ENCODE measurements at places on chromosomes 13 and 19.

GRCh38 chr19:58385313-58385890 is 1.7 kb upstream of the RPS5 start:
- DNase-seq: no peak

DNA sequence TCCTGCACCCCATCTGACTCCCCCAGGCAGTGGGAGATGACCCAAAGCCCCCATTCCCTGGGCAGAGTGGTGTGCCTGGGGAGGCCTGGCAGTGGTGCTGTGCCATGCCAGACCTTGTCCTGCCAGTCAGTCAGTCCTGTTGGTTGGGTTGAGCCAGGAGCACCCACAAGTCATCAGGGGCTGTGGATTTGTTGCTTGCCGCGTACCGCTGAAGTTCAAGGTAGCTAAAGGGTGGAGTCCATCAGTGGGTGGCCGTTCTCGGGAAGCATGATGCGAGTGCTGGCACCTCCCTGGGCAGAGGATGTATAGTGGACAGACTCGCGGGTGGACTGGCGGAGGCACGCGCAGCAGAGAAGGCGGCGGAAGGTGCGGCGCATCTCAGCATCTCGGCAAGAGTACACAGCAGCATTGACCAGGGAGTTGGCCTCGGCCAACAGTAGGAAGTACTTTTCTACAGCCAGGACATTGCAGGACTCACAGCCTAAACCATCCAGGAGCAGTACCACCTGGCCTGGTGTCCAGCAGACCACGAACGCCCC is 3.9 kb downstream of the LPAR2 start:
- DNase-seq: no peak

DNA sequence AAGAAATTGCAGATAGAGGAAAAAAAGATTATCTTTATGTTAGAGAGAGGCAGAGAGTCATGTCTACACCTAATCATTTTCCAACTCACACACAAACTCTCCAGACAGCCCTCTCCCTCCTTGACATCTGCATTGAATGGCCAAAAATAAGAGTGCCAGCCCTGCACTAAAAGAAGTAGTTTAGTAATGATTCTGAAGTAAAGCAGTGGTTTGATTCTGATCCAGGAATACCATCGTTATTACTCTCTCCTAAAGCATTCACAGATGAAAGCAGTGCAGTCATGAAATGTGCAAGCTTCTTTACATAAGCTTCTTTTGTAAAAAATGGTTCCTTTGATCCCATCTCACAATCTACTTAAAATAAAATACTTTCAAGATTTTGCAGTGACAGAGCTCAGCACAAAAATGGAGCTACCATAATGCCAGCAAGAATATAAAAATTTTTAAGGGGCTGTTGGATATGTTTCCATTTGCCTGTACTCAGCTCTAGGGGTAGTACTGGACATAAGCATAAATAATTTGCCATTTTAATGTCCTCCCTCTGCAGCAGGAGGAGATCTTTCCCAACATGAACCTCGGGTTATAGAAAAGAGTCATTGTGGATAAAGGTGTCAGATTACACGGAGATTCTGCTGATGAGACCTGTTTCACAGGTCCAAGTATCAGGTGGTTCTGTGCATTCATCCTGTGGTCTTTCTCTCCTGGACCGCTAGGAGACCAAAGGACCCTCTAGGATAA is 406.3 kb downstream of the DCT start:
- no peak for DNase-seq

DNA sequence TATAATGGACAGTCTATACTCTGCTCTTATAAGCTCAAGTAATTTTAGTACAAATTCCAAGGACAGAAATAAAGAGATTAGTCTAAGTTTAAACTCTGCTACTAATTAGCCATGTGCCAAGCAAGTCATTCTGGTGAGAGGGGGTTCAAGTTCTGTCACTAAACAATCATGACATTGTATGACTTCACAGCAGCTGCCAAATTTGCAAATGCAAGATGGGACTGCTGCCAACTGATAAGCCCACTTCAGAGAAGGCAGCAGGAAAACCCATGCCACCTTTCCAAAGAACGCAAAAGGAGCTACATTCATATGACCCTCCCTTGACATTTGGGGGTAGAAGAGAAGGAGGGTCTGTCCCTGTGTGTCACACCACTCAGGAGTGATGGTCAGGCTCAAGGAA is 60.7 kb upstream of the RFXAP start:
- no peak for DNase-seq

DNA sequence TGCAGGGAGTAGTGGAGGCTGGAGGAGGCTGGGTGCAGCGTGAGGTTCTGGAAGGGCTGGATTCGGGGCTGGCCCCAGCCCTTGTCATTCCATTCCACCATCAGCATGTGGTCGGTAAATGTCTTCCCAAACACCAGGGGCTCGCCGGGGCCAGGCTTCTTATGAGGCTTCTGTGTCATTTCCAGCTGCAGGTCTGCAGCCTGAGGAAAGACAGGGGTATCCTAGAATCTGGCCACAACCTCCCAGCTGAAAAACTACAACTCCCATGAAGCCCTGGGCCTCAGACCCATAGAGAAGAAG is 4.4 kb downstream of the BCAT2 start:
- DNase-seq: no peak

All from stimulated activated CD4-positive, alpha-beta T cell treated with anti-CD3 and anti-CD28 coated beads, Interleukin-4, amount 100 ng/mL, for 48 hours (primary cell).